ENCODE measurements at places on chromosomes 7 and 10. TPM values are rescaled to one million over a fixed set of nuclear protein-coding genes. Genes with fewer than 3 reads are reported as not detected.
A peak's percentile ranks its signal among the peaks of the same experiment; 100 is the strongest.

C7orf33 gene
- not detected for polyA plus RNA-seq

DNA sequence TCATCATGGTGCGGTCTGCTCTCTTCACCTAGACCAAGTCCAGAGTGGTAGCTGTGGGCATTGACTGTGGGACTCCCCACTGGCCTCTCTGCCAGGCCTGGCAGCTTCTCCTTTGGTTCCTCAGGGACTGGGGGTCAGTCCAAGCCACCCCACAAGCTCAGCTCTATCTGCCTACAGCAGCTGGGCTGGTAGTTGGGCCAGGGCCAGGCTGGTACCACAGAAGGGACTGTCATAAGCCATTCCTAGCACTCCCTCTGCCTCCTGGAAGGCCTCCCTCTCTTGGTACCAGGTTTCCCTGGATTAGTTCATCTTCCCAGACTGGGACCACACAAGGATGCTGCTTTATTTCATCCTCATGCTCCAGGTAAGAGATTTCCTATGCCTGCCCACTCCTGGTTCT lies 24.2 kb upstream of the UNC5B start:
- DNase-seq: no peak

DNA sequence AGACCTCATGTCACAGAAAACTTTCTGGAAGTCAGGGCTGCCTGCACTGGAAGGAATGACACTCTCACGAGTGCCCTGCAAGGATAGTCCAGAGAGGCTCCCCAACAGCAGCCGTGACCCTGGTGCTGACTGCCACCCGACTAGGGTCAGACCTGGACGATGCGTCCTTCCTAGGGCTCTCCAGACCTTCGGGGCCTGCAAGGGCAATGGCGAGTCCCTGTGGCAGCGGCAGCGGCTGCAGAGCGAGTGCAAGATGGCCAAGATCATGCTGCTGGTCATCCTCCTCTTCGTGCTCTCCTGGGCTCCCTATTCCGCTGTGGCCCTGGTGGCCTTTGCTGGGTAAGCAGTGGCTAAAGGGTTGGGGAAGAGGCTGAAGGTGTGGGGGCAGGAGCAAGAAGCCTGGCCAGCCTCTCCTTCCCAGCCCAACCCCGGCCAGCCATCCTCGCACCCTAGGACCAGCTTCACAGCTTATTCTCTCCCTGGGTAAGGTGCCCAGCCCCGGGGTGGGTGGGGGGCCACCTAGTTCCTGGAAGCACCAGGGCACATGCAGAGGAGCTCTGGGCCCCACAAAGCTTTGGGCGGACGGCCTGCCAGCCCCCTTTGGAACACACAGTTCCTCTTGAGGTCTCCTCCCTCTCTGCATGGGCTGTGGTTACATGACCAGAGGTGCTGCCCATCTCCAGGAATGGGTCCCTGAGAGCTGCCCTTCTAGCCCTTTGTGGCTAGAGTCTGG lies 5.5 kb downstream of the OPN4 start:
- DNase-seq: no peak

- no peak for DNase-seq
Observed at GRCh38 chr7:158850545-158851102, 5.7 kb upstream of the DYNC2I1 start.

GRCh38 chr7:98281757-98282606 lies 496 bp downstream of the BRI3 start:
- DNase-seq: peak; percentile 89

DNA sequence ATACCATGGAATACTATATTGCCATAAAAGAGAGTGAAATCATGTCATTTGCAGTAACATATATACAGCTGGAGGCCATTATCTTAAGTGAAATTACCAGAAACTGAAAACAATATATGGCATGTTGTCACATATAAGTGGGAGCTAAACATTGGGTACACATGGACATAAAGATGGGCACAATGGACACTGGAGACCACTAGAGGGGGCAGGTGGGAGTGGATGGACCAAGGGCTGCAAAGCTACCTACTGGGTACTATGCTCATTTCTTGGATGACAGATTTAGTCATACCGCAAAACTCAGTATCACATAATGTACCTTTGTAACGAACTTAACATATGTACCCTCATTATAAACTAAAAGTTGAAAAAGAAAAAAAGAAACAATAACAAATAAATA lies 1167.6 kb downstream of the NXPH1 start:
- no peak for DNase-seq
